Activated CD4-positive, alpha-beta T cell treated with anti-CD3 and anti-CD28 coated beads for 48 hours (primary cell): ENCODE measurements at places on chromosomes 1 and 21.

DNA sequence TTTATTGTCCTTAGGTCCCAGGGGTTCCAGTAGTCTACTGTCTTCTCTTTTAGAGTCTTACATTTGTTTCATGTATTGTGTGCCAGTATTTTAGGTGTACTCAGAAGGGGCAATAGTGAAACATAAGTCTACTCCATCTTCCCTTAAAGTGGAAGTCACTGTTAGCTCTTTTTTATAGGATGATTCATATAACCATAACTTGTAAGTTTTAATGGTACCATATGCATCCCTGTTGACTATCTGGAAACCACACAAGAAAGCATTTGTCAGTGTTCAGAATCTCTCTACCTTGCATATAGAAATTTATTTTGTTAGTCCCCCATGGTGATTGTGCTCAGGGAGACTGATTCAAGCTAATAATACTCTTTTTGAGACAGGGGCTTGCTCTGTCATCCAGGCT, 149.9 kb downstream of the HS2ST1 start:
- DNase-seq, result no peak

DNA sequence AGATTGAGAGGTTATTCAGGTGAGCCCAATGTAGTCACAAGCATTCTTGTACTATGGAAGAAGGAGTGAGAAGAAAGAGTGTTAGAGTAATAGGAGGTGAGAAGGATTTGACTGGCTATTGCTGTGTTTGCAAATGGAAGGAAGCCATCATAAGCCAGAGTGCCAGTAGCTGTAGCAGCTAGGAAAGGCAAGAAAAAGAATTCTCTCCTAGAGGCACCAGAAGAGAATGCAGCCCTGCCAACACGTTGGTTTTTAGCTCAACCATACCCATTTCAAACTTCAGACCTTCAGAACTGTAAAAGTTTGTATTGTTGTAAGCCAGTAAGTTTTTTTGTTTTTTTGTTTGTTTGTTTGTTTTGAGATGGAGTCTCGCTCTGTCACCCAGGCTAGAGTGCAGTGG, 8.9 kb upstream of the IL12RB2 start:
- no peak for DNase-seq

DNA sequence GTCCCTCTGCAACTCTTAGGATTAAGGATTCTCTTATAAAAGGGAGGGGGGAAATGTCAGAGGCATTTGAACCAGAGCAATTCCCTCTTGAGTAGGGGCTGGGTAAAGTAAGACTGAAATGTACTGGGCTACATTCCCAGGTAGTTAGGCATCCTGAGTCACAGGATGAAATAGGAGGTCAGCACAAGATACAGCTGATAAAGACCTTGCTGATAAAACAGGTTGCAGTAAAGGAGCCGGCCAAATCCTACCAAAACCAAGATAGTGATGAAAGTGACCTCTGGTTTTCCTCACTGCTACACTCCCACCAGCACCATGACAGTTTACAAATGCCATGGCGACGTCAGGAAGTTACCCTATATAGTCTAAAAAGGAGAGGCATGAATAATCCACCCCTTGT, 14.3 kb upstream of the COX20 start:
- no peak for DNase-seq

DNA sequence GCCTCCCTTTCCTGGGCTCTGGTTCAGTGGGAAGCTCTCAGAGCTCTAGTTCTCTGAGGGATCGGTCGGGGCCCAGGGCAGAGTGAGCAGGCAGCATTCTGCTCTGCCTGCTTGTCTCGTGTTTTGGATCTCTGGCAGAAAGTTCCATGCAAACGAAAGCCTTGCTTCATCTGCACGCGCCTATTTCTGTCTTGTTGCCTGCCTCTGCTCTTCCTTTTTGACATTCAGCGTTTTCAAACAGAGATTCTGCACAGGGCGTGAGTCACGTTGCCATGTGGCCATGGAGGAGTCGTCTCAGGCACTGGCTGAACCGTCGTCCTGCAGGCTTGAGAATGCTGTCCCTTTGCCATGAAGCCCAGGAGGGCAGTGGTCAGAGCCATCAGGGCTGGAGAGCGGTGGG, 20.3 kb downstream of the AJAP1 start:
- DNase-seq, result no peak

DNA sequence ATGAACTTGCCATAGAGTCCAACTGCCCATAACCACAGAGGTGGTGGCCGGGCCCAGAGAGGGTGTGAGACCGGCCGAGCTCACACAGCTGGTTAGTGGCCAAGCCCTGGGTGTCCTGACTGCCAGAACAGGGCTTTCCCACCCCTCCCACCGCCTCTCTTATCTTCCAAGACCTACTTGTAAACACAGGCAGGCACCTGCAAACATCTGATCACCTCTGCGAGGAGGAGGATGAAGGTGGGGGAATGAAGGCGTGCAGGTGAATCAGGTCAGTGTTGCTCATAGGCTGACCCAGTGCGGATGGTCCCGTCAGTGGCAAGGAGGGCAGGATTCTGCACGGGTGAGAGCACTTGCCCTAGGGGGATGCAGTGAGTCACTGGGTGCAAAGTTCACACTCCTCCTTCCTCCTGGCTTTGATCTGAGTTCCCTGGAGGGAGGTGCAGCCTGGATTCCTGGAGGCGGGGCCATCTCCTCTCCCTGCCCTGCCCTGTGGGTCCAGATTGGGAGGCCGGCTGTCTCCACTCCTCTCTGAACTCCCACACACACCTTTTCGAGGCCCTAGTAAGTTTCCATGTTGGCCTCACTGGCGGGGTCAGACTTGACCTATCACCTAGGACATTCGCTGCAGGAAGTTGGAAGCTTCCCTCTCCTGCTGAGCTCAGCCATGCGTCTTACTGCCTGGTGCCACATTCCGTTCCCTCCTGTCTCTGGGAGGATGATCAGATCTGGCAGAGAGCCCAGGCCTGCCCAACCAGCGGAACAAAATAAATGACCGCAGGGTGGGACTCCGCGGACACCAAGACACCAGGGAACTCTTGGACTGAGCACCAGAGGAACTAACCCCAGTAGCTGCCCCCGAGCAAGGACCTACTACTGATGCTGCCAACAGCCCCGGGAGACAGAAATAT, 7.3 kb downstream of the UQCRHL start:
- DNase-seq, result no peak

- DNase-seq, result peak; percentile 82
Observed at GRCh38 chr1:116151739-116152576, 40.8 kb downstream of the MAB21L3 start.

DNA sequence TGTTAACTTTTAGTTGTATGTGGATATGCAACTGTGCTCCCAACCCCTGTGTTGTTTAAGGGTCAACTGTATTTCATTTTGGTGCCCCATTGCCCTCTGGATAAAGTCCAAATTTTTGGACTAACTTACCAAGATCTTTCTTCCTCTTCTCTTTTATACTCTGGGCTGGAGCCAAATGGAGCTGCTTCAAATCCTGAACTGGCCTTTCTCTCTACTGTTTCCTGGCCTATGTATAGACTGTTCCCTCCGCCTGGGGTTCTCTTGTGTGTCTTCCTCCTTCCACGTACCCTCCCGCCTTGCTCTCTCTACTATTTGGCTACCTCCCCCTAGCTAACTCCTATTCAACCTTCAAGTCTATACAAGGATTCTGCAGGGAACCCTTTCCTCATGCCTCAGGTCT, 8.4 kb upstream of the CDC14A start:
- DNase-seq, result no peak

DNA sequence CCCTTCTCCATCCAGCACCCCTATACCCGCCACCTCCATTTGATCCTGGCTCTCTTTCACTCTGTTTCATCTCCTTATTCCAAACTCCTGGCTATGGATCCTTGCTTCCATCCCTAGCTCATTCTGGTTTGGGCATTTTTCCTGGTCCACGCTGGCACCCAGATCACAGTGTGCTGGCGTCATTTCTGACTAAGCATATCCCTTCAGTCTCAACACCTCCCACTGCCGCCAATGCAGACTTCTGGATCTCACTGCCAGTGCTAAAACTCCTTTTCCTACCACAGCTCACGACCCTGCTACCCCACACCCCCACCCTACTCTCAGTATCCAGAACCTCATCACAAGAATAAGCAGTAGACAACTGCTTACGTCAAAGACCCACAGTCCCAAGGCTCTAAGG, 16.3 kb downstream of the SEC16B start:
- no peak for DNase-seq

- DNase-seq, result peak; percentile 20
Observed at GRCh38 chr1:240946926-240947325, 335.0 kb upstream of the GREM2 start.

GRCh38 chr1:182301026-182301436, 90.6 kb downstream of the GLUL start:
- DNase-seq, result peak; percentile 28

- no peak for DNase-seq
Observed at GRCh38 chr1:174262349-174263241, 103.3 kb downstream of the RABGAP1L start.

GRCh38 chr1:221823561-221823960, 81.7 kb upstream of the DUSP10 start:
- no peak for DNase-seq

GRCh38 chr1:6473156-6473555, 7.2 kb upstream of the TNFRSF25 start:
- no peak for DNase-seq

DNA sequence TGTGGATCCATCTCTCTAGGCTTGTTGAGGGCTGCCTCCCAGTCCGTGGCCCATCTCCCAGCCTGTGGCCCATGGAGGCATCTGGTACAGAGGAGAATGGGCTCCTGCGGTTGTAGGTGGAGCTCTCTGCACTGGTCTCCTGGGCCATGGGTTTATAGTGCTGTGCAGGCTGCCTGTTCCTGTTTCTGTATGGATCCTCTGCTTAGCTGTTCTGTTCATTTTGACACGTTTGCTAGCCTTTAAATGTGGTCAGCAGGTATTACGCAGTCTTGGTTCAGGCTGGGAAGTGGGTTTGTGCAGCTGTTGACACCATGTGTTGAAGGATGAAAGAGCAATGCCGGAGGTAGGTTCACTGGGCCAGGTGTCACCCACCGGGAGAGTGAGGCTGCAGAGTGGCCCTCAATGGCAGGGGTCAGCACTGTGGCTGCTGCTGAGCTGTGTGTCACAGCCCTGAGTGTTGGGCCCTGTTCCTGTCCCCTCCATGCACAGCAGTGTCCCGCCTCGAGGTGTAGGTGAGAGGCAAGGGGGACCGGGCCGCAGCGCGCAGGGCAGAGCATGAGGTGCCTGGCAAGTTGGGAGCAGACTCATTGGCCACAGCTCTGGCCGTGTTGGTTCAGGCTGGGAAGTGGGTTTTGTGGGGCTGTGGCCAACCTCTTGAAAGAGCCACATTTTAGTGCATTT, 39.0 kb downstream of the SNAP47 start:
- no peak for DNase-seq

GRCh38 chr1:88324899-88325298, 359.2 kb upstream of the PKN2 start:
- no peak for DNase-seq

DNA sequence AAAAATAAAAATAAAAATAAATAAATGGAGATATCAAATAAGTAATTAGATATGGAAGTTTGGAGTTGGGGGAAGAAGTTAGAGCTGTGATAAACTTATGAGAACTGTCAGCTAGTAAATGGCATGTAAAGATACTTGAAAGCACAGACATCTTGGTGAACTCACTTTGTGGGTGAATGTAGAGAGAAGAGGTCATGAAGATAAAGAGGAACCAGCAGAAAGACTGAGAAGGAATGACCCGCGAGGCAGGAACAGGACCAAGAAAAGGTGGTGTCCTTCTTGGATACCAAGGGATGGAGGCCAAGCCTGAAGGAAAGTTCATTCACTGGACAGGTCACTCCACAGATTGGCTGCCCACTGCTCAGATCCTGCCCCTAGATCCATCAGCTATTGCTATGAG, 4.7 kb upstream of the CAPZB start:
- DNase-seq, result no peak

GRCh38 chr1:119631433-119632102, 16.5 kb downstream of the ZNF697 start:
- DNase-seq, result no peak

DNA sequence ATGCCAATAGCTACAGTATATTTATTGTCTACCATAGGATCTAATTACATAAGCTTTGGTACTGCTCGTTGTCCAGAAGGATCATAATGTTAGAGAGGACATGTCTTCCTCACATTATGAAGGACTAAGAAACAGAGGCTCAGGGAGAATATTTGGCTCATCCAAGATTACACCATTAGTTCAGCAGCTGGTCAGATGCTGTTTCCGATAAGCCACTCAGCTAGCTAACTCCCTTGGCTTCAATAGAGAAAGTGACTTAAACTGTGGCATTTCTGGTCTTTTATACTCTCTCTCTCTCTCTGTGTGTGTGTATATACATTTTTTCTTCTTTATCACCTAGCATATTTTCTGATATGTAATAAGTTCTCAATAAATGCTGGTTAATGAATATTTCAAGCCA, 70.4 kb downstream of the DDR2 start:
- no peak for DNase-seq

- peak; percentile 30 for DNase-seq
Observed at GRCh38 chr1:227886993-227887696, 60.6 kb downstream of the WNT9A start.

- no peak for DNase-seq
Observed at GRCh38 chr1:7636795-7637526, 134.1 kb upstream of the VAMP3 start.

DNA sequence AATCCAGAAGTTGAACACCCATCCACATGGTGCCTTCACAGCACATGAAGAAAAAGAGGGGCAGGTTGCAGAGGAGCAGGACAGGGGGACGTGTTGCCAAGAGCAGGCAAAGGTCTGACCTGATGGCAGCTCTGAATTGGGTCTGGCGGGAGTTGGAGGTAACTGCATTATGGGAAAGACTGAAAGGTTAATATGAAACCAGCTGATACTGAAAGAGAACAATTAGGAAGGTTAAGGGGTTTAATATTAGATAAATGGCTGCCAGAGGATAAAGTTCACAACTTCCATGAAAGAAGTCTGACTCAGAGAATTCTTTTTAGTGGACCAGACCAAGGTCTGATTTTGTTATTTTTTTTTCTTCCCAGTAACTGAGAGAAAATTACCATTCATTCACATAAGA, 76.1 kb downstream of the CD58 start:
- no peak for DNase-seq

DNA sequence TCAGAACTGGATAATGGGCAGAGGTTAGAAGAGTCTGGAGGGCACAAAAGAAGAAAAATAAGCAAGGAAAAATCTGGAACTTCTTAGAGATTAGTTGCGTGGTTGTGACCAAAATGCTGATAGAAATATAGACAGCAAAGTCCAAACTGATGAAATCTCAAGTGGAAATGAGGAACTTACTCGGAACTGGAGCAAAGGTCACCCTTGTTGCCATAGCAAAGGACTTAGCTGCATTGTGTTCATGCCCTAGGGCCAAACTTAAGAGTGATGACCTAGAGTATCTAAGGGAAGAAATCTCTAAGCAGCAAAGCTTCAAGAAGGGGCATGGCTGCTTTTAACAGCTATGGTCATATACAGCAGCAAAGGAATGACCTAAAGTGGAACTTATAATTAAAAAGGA, 180.0 kb downstream of the TTLL7 start:
- DNase-seq, result no peak

- DNase-seq, result no peak
Observed at GRCh38 chr1:20705203-20705755, 12.5 kb downstream of the KIF17 start.

DNA sequence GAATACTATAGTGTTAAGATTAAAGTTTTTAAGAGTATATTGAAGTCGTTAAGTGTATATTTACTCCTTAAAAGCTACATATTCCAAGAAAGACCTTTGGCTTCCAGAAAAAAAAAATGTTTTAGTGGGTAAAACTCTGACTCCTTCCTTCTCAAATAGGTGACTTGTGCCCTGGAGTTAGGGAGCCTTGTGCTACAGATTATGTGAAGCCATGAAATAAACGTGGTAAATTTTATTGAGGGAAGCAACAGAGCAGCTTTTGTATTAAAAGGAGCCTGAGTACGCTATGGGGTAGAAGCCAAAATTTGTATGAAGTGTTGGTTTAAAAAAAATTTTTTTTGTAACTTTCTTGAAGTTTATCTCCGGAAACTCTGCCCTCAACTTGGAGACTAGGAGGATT, 994 bp downstream of the RO60 start:
- DNase-seq, result no peak
